Inflammatory macrophage treated with lipopolysaccharide for 1 hour (primary cell): ENCODE measurements at places on chromosomes 7 and 10.

GRCh38 chr10:4234661-4235060 is 449.7 kb upstream of the KLF6 start:
- peak; percentile 79 for DNase-seq

- no peak for DNase-seq
Observed at GRCh38 chr10:33113466-33113865, 155.4 kb upstream of the ITGB1 start.

GRCh38 chr10:26214551-26215395 is 1.8 kb upstream of the GAD2 start:
- no peak for DNase-seq

GRCh38 chr7:67251986-67252558 is 255.4 kb downstream of the TYW1 start:
- DNase-seq = no peak

DNA sequence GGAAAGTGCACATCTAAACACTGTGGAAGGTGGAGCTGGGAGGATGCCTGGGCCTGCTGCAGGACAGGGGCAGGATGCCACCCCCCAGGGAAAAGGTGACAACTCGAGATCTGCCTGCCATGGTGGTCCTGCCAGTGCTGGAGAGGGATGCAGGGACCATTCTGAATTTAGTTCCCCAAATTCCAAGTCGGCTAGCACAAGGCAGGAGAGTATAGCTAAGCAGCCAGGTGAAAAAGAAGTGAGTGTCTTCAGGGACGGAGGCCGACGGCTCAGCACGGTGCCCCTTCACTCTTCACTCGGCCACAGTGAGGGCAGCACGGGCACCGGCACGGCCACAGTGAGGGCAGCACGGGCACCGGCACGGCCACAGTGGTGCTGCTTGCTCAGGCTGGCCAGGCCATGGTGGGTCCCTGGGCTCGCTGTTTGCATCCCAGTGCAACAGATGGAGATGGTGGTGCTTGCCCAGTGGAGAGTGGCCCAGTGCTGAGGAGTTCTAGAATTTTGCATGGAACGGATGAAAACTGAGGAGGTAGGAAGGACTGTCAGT is 161.3 kb upstream of the SHH start:
- no peak for DNase-seq

DNA sequence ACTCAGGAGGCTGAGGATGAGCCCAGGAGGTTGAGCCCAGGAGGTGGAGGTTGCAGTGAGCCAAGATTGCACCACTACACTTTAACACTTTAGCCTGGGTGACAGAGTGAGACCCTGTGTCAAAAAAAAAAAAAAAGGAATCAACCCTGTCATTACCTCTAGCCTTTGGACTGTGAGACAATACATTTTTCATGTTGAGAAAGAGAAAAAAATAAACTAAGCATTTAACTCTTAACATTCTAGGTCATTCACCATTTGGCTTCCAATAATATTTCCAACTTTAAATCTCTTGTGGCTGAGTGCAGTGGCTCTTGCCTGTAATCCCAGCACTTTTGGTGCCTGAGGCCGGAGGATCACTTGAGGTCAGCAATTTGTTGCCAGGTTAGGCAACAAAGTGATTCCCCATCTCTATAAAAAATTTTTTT is 41.9 kb upstream of the TPST1 start:
- no peak for DNase-seq

DNA sequence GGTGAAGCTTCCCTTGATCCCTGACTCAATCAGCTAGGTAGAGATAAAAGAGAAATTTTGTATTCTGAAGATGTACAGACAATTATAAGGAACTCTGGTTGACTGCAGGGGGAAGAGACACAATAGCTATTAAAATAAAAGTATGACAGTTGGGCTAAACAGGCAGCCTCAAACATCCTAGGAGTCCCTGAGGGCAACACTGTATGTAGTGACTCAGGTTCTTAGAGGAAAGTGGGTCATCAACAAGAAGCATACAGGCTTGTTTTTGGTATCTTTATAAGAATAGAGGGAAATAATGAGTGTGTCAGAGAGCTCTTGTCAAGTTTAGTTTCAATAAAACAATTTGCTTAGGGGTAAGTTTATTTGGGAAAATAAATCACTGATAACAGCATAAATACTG is 150.3 kb downstream of the AUTS2 start:
- no peak for DNase-seq
